ENCODE measurements at places on chromosomes 13 and 19. TPM values are rescaled to one million over a fixed set of nuclear protein-coding genes. Genes with fewer than 3 reads are reported as not detected.

DNA sequence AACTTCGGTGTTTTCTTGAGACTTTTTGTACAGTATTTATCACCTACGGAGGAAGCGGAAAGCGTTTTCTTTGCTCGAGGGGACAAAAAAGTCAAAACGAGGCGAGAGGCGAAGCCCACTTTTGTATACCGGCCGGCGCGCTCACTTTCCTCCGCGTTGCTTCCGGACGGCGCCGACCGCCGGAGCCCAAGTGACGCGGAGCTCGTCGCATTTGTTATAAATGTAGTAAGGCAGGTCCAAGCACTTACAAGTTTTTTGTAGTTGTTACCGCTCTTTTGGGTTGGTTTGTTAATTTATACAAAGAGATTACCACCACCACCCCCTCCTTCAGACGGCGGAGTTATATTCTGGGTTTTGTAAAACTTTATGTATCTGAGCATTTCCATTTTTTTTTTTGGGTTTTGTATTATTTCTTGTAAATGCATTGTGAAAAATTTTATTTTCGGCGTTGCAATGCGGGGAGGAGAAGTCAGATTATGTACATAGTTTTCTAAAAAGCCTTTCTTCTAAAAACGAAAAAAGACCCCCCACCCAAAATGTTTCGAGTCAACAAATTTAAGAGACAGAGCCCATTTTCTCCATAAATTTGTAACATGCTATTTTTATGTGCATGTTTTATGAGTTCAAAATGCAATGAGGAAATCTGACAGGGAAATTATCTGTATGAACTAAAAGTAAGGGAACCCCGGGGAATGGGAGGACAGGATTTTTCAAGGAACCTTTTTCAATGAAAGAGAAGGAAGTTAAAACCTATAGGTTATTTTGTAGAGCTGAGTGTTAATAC lies 2.3 kb downstream of the SOX1 start:
- no peak for DNase-seq

The LILRB4 gene
- not detected for total RNA-seq

DNA sequence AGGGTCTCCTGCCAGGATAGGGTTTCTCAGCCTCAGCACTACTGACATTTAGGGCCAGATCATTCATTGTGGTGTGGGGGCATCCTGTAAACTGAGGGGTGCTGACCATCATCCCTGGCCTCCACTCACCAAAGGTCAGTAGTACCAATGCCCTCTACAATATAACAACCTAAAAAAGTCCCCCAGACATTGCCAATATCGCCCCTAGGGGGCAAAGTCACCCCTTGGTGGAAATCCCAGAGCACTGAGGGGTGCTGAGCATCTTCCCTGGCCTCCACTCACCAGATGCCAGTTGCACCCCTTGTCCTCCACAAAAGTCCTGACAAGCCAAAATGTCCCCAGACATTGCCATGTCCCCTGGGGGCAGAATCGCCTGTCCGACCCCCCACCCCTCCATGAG lies 21.6 kb downstream of the CPAMD8 start:
- no peak for DNase-seq

DNA sequence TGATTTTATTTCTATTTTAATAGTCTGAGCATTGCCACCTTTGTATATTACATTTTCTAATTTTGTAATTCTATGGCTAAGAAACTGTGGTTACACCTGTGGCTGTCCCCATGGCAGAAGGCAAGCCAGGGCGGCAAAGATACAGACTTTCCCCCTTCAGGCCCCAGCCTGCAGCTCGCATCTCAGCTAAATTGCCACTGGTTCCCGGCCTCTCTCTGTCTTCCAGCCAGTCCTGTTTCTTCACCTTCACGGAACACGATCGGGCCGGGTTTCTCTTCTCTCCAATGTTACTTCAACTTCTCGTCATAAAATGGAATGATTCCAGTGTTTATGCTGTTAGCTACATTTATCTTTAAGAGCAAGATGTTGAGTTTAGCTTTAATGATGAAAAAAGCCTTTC lies 124.5 kb upstream of the ZNF507 start:
- DNase-seq, result no peak

GRCh38 chr19:47353307-47353712 lies 4.2 kb downstream of the DHX34 start:
- no peak for DNase-seq

- DNase-seq, result no peak
Observed at GRCh38 chr19:20964798-20965197, 41.7 kb downstream of the ZNF85 start.

The S1PR5 gene
- 0.14 TPM for total RNA-seq

DNA sequence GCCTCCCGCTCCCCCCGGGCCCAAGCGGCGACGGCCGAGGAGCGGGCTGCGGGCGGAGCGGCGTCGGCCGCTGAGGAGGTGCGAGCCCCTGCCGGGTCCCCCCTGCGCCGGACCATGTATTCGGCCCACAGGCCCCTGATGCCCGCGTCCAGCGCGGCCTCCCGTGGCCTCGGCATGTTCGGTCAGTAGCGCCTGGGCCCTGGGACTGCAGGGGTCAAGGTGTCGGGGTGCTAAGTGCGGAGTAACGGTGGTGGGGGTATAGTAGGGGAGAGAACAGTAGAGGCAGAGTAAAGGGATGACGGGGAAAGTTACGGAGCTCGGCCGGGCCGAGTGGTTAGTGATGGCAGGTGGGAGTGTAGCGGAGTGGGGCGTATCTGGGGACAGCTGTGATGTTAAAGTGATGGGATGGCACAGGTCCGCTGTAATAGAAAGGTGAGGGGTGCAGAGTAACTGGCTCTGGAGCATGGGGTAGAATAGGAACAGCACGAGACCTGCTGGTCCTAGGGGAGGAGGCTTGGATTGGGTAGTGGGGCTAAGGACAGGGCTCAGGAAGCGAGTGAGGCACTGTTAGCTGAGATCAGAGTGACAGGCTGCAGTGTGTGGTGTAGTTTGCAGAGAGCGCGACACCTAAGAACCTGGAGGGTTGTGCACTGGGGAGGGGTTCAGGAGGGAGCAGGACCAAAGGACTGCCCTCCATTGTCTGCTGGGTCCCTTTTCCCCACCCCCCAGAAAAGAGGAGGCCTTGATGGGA lies 15.7 kb downstream of the CIC start:
- DNase-seq, result peak; percentile 59

- no peak for DNase-seq
Observed at GRCh38 chr13:112131713-112132113, 64.8 kb downstream of the SOX1 start.

DNA sequence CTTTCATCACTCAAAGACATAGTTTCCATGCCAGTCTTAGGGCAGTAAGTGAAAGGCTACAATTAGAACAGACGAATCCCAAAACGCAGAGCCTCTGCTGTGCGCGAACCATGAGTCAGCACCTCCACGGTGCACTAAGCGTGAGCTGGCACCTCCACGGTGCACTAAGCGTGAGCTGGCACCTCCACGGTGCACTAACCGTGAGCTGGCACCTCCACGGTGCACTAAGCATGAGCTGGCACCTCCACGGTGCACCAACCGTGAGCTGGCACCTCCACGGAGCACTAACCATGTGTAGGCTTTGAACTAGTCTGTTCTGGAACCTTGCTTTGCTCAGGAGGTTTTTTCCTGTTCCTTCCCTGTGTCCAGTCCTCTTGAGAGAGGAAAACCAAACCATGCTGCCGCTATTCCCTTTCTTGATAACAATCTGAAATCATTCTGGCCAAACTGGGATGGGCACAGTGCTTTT lies 120.6 kb downstream of the IRS2 start:
- DNase-seq, result no peak

The ZNF99 gene
- not detected for total RNA-seq

The IGFL1 gene
- not detected for total RNA-seq

DNA sequence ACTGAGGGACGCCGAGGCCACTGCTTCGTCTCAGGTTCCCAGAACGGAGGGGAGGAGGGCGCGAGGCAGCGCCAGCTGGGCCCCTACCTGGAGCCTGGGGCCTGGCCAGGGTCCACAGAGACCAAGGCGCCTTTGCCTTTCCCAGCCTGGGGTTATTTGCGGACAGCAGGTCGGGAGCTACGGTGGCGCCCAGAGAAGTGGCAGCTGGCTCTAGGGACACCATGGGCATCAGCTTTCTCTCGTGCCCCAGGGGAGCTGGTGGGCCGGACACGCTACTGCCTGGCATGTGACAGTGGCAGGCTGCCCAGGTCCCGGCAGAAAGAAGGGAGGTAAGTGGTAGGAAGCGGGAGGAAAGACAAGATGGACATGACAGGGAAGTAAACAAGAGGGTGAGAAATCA lies 19.0 kb downstream of the AKT2 start:
- DNase-seq, result no peak

The APOC4 gene
- not detected for total RNA-seq

DNA sequence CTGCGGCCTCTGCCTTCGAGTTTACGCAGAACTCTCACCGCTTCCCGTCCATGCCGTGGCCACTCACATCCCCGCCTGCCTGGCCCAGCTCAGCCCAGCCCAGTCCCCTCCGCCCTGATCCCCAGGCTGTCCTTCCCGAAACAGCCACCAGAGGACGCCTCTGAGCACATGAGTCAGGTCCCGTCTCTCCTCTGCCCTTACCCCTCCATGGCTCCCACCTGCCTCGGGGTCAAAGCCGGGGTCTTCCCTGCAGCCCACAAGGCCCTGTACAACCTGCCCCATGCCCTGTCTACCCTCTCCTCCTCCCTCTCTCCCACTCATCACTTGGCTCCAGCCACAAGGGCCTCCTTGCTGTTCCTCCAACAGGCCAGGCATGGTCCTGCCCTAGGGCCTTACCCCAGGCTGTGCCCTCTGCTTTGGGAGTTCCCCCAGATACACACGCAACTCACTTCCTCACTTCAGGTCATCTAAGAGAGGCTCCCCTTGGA lies 8.1 kb upstream of the SEMA6B start:
- DNase-seq, result peak; percentile 75

- no peak for DNase-seq
Observed at GRCh38 chr13:57056601-57057180, 84.0 kb upstream of the PRR20A start.

- DNase-seq, result no peak
Observed at GRCh38 chr13:98665638-98665995, 86.9 kb downstream of the SLC15A1 start.

GRCh38 chr19:11200015-11200574 lies 2.8 kb upstream of the KANK2 start:
- DNase-seq, result no peak

The C19orf53 gene
- total RNA-seq, result 94.0 TPM

GRCh38 chr13:43077906-43078305 lies 54.5 kb downstream of the DNAJC15 start:
- no peak for DNase-seq

GRCh38 chr19:10006335-10006708 lies 4.0 kb downstream of the COL5A3 start:
- no peak for DNase-seq

The TJP3 gene
- 1.3 TPM for total RNA-seq

DNA sequence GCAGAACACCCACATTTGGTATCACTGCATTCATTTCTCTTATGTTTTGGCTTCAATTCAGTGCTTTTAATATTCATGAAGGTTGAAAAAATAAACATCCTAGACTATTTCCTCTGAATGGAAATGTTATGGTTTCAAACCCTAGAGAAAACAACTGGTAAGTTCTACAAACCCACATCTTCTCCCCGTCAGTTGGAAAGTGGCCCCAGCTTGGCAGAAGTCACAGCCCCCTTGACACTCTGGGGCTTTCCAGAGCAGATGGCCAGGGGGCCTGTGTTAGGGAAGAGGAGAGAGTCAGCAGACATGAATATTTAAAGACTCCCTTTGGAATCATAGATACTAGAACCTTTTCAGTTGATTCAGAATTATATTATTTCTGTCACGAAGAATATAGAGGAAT lies 123.9 kb downstream of the SHISA2 start:
- no peak for DNase-seq

The SMIM44 gene
- not detected for total RNA-seq

The KANK3 gene
- total RNA-seq, result 3.2 TPM

The GAPDHS gene
- total RNA-seq, result not detected

The CYP4F11 gene
- total RNA-seq, result not detected

- no peak for DNase-seq
Observed at GRCh38 chr19:29966588-29967249, 24.7 kb downstream of the URI1 start.

Data from activated CD8-positive, alpha-beta memory T cell treated with anti-CD3 and anti-CD28 coated beads, Interleukin-2, amount 10 ng/mL, durations not matched to agents 7 days and 5 days (primary cell).